Myocyte (in vitro differentiated cells): ENCODE measurements at places on chromosomes 11 and 22. TPM values are rescaled to one million over a fixed set of nuclear protein-coding genes. Genes with fewer than 3 reads are reported as not detected.

- DNase-seq: no peak
Measured at GRCh38 chr22:39501644-39502108, 414 bp upstream of the MIEF1 start.

Gene ADAMTS15
- total RNA-seq: 1.8 and 5.0 TPM in 2 replicates

Gene GRIK4
- total RNA-seq: 0.27 and 0.52 TPM in 2 replicates

Gene TMEM121B
- total RNA-seq: 2.8 and 3.2 TPM in 2 replicates

DNA sequence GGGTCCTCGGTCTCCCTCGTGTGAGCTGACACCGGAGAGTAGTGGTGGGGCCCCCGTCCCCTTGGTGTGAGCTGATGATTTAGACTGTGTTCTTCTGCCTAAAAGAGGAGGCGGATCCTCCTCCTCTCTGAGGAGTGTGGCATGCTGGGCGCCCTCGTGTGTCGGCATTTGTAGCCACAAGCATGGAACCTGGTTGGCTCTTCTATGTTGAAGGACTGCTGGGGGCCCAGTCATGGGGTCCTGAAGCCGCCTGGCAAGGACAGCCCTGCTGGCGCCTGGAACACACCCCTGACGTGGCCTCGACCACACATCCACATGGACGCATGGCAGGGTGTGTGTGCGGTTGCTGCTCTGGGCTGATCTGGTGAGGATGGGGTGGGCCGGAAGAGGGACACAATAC lies 50.2 kb downstream of the AP2A2 start:
- DNase-seq: no peak

DNA sequence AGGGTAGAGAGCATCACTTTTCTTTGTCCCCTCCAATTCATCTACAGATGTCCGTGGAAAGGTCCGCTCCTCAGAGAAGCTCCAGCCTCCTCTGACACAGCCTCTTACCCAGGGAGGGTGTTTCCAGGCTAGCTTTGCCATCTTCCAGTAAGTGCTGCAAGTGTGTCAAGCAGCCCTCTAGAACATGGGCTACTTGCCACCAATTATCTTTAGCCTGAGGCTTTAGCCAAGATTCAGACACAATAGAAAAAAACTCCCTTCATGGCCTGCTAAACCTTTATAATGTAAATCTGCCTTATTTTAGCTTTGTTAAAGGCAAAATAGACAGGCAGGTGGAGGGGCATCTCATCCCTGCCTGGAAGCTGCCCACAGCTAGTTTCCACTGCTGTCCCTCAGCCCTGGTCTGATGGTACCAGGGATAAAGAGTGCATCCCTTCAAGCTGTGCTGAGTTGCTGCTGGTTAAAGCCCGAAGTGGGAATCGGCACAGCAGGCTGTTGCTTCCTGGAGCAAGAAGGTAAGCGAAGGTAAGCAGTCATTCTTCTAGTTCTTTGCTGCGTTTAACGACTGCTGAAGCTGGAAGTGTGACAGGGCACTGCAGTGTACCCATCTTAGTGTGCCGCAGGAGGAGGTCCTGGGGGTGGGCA lies 190.1 kb upstream of the E2F8 start:
- no peak for DNase-seq

DNA sequence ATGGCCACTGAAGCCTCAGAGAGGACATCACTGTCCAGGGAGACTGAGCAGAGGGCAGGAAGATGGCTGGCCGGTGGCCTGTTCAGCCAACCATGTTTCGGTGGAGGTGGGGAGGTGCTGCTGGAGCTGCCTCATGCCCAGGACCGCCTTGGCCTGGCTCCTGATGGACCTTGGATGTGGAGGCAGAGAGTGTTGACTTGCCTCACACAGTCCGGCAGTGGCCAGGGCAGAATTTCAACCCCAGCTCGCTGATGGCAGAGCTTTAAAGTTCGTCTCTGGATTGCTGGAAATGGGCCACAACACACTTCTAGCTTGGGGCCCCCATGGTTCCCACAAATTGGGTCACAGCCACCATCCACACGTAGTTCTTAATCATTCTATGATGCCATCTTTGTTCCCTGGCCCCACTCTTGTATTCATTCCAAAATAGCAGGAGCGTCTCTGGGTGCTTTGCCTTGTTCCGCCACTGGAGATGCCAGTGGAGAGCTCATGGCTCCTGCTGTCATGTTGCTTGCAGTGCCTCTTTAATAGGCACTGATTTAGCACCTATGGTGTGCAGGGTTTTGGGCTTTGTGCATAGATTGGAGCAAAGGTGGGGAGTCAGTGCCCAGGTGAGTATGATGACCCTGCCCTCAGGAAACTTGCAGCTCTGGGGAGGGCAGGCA lies 5.6 kb downstream of the MAPK8IP1 start:
- DNase-seq: no peak

- DNase-seq: no peak
Measured at GRCh38 chr11:70667767-70668166, 269.4 kb downstream of the CTTN start.

GRCh38 chr11:118136341-118136740 lies 16.3 kb downstream of the SCN4B start:
- DNase-seq: no peak

DNA sequence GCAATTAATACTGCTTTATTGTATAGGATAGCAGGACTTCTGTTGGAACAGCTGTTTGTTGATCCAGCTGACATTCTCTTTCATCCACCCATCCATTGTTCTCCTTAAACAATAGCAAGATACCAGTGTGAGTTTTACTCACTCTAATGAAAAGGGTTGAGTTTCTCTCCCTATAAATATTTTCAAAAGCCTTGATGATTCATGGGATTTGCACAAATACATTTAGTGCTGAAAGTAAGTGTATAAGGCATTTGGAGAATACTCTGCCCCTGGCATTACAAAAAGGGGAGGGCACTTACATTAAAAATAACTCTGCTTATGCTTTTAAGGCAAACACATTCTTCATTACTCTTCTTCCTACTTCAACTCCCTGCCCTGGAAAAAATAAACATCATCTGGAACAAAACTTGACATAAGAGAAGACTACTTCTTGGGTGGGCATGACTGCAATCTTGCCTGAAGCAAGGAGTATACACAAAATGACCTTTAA lies 634.9 kb downstream of the METTL15 start:
- DNase-seq: no peak

GRCh38 chr11:73275381-73275750 lies 3.2 kb downstream of the P2RY6 start:
- no peak for DNase-seq

Gene OR51B2
- total RNA-seq: 0.80 TPM in 1 of 2 replicates, not detected in the other

Gene KRTAP5-10
- not detected in 2 replicates for total RNA-seq

Gene CHST1
- 0.05 and 0.21 TPM in 2 replicates for total RNA-seq

DNA sequence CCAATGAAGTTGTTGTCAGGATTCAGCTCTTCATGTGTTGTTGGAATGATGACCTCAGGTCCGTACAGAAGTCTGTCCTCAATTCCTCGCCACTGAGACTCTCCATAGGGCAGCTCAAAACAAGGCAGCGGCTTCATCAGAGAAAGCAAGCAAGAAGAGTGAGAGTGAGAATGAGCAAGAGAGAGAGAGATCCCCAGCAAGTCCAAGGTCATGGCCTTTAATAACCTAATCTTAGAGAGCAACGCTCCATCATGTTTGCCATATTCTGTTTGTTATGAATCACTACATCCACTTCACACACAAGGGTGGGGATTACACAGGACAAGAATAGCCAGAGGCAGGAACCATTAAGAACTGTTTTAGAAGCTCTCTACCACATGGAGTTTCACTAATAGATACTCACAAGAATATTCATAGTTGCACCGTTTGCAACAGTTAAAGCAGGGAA lies 23.3 kb upstream of the MMP7 start:
- peak; percentile 45 for DNase-seq

GRCh38 chr22:45546333-45547015 lies 43.8 kb downstream of the FBLN1 start:
- DNase-seq: no peak

- no peak for DNase-seq
Measured at GRCh38 chr11:12968826-12969225, 40.3 kb upstream of the RASSF10 start.

Gene MYO7A
- total RNA-seq: 0.57 and 0.96 TPM in 2 replicates

- peak; percentile 35 for DNase-seq
Measured at GRCh38 chr11:34151166-34151565, 45.7 kb downstream of the NAT10 start.

DNA sequence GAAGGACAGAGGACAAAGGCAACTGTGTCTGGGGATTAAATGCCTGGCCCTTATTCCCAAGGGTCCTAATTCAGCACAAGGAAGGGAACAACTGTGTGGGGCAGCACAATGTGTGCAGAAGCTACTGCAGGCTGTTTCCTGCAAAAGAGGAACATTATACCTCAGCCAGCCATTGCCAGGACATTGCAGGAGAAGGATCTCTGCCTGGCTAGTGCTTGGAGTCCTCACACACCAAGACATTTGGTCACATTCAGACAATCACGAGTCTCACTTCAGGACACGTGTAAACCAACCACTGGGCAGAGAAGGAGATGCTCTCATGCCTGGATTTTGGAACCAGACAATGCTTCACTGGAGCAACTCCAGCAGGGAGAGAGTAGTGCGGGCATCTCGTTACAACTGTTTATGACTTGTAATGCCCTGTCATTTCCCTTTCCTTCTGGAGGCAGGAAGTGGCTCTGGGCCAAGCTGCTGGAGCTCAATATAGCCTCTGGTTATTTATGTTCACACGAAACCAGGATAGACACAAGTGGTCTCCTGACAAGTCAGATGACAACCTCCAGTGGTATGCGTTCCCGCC lies 23.9 kb upstream of the ZC3H12C start:
- peak; percentile 94 for DNase-seq

GRCh38 chr11:75031771-75032549 lies 43.2 kb downstream of the NEU3 start:
- DNase-seq: peak; percentile 71

Gene POTEH
- not detected in 2 replicates for total RNA-seq

GRCh38 chr11:129696309-129696989 lies 119.2 kb upstream of the TMEM45B start:
- no peak for DNase-seq

DNA sequence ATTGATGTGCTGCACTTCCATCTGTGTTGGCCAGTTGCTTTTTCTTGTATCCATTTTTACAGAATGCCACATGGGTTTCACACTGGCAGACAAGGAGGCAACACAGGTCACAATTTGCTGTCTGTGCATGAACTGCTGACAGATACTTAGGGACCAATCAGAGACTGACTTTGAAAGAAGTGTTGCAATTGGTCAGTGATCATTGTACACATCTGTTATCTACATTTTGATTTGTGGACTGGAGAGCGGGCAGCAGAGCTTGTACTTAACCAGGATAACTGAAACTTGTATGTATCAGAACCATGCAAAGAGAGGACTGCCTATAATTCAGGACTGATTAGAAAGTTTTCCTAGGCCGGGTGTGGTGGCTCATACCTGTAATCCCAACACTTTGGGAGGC lies 21.8 kb downstream of the PRR5 start:
- DNase-seq: peak; percentile 25

GRCh38 chr22:21051145-21051830 lies 5.5 kb downstream of the LRRC74B start:
- no peak for DNase-seq

Gene MAP6
- total RNA-seq: 0.05 and 0.21 TPM in 2 replicates

Gene SMIM35
- total RNA-seq: not detected in 2 replicates

GRCh38 chr11:31802609-31802989 lies 8.5 kb downstream of the PAX6 start:
- DNase-seq: no peak

GRCh38 chr11:6565988-6566703 lies 37.3 kb downstream of the RRP8 start:
- DNase-seq: no peak

GRCh38 chr11:88629496-88629895 lies 292.0 kb upstream of the CTSC start:
- no peak for DNase-seq

Gene B3GAT1
- not detected in 2 replicates for total RNA-seq

DNA sequence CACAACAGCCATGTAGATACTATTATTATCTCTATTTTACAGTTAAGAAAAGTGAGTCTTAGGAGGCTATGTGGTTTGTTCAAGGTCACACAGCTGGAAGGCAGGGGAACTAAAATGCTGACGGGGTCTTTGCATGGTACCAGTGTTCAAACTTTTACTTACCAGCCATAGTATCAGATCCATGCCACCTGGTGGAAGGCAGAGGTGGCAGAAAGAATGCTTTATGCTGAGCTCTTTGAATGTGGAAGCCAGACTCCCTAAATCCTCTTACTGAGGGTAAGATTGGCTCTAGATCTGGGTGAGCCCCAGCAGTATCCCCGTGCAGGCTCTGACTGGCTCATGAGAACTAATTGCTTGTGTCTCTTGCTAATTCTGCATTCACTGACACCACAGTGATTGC lies 54.3 kb upstream of the NAV2 start:
- no peak for DNase-seq

DNA sequence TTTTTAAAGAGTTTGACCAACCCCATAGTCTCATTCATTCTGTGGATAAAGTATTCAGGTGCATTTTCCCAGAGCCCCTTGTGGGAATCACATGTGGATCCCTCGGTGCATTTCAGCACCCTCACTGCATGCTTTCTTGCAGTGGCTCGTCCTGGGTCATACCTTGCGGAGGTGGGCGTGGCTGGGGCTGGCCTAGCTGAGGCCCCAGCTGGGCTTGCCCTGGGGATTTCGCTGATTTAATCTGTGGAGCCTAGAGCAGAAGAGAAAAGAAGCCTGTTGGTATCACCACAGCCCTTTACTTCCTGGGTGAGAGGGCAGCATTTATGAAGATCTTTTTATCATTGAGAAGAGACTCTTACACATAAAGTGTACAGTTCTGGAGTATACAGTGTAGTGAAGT lies 53.1 kb downstream of the FBXO7 start:
- no peak for DNase-seq

GRCh38 chr22:26398741-26399153 lies 30.3 kb upstream of the ASPHD2 start:
- DNase-seq: peak; percentile 73

DNA sequence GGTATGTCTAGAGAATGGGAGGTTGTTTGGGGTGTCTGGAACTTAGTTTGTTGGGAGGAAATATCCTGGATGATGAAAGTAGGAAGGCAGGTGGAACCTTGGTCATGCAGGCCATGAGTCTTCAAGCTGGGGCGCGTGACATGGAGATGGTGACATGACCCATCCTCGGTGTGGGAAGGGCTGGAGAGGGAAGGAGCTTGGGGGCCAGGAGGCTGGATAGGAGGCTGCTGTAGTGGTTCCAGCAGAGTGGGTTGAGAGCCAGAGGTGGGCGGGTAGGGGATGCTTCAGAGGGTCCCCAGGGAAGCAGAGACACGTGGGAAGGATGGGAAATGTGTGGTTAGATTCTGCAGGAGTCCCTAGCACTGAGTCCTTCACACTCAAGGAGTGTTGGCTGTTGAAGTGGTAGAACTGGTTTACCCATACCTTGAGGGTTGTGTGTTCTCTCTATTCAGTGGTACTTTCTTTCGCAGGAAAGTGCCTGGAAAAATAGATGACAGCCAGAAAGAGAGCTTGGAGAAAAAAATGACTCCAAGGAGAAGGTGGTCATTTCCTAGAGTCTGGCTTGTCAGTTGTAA lies 56.8 kb downstream of the LDLRAD3 start:
- DNase-seq: no peak

Gene CCDC157
- 2.6 and 3.4 TPM in 2 replicates for total RNA-seq

- peak; percentile 83 for DNase-seq
Measured at GRCh38 chr11:19951558-19952115, 208.6 kb downstream of the DBX1 start.

- no peak for DNase-seq
Measured at GRCh38 chr11:73152086-73152853, 10.2 kb upstream of the FCHSD2 start.

Gene UPK3A
- not detected in 2 replicates for total RNA-seq
